Activated CD4-positive, alpha-beta memory T cell treated with anti-CD3 and anti-CD28 coated beads for 36 hours (primary cell): ENCODE measurements at places on chromosomes 11 and 22.
A peak's percentile ranks its signal among the peaks of the same experiment; 100 is the strongest.

DNA sequence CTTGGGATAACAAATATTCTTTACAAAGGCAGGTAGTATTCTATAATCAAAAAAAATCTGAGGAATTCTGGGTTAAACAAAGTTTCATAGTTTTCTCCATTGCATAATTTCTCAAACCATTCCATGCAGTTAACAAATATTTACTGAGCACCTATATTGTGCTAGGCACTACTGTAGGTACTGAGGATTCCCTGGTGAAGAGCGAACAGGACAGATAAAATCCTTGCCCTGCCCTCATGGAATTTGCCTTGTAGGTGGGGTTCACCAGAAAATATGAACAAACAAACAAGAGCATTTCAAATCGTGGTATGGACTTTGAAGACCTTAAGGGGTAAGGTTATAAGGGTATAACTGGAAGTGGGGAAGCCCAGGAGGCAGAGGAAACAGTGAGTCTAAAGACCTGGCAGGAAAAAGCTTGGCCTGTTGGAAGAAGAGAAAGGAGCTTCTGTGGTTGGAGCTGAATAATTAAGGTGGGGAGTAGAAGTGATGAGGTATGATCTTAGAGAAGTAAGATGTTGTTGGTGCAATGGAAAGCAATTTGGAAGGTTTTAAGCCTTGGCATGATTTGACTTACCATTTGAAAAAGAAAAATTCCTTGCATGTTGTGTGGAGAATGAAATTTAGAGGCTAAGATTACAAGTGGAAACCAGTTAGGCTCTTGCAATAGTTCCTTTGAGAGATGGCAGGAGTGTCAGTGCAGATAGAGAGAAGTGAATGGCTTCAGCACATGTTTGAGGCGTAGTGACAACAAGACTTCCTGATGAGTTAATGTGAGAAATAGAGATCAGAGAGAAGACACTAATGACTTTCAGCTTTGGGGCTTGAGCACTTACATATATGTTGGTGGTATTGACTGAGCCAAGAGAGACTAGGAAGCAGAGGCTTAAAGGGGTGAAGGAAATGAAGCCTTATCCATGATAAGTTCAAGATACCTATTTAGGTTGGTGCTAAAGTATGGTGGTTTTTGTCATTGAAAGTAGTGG is 55.7 kb upstream of the PICALM start:
- H3K36me3 ChIP-seq = no peaks in the 10 kb centered on the region
- no peak for DNase-seq
- H3K4me1 ChIP-seq = peaks cover 16% of the 10 kb centered on the region
- peaks cover 2% of the 10 kb centered on the region for H3K27me3 ChIP-seq
- no peak overlapping the region for H3K4me3 ChIP-seq
- H3K27ac ChIP-seq = no peak overlapping the region

- H3K4me3 ChIP-seq = no peak overlapping the region
- H3K36me3 ChIP-seq = no peaks in the 10 kb centered on the region
- no peak for DNase-seq
- no peak overlapping the region for H3K27ac ChIP-seq
Observed at GRCh38 chr11:69948256-69949141, 129.3 kb upstream of the FGF3 start.

DNA sequence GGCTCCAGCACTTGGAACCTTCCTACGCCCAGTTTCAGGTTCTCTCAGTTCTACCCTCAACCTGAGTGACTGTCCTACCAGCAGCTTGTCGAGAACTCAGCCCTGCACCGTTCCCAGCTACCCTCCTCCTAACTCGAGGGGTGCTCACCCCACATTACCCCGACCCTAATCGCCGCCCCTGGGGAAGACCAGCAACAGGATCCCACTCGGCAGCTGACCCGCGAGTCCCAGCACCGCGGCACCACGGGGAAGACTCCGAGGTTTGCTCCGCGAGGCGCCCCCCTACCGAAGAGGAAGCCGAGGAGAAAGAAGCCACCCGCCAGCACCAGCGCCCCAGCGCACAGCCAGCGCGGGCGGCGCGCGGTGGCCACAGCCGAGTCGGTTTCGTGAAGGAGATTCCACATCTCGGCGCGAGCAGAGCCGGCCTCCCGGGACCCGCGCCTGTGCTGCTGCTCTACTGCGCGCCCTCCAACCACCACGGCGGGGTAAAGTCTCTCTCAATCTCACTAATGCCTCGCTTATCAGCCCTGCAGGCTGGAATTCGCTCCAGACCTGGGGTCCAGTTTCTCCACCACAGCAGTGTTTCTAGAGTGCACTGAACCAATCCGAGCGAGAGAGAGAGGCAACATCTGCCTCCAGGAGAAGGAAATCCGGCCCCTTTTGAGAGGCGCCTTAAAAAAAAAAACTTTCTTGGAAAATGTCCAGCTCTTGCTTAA is at the start of gene FOLH1:
FOLH1 (minus strand) TSS at position 597 of the 716 bp plus-strand sequence; CDS start at position 404, 193 bp downstream.
- peaks cover 9% of the 10 kb centered on the region for H3K27me3 ChIP-seq
- no peak for DNase-seq
- no peaks in the 10 kb centered on the region for H3K36me3 ChIP-seq
- no peaks in the 10 kb centered on the region for H3K4me1 ChIP-seq
- H3K4me3 ChIP-seq = no peak within 1 kb of the TSS
- H3K27ac ChIP-seq = no peak within 1 kb of the TSS

DNA sequence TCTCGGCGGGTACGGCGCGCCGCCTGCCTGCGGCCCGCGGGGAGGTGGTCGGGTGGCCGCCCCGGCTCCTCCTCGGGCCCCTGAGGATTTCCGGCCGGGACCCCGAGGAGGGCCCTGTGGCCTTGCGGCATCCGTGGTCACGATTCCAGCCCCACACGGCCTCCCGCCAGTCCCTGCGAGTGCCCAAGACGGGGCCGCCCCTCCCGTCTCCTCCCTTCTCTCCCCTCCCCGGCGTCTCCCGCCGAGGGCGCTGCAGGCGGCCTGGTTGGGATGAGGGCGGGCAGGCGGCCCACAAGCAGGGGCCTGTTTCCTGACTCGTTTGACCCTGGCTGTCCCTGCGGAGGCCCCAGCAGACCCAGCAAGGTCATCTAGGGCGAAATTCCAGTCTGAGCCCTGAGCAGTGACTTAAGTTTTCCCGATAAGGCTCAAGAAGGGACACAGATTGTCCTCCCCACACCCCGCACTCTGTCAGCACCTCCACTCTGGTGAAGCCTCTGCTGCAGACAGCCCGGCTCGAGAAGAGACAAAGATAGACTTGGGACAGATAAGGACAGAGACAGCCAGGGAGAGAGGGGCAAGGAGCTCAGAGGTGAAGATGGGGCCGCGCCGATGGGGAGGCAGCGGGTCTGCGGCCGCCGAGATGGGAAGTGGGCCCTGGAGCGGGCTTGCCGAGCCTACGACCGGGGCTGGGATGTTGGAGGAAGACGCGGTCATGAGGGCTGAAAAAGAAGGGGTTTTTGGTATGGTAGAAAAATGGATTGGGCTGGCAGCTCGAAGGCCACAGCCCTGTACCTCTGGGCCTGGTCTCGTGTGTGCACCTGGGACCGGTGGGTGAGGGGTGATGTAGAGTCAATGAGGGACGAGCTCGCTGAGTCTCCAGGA is 95.0 kb downstream of the SWAP70 start:
- H3K27me3 ChIP-seq = no peaks in the 10 kb centered on the region
- peak overlapping the region; percentile 95 for H3K27ac ChIP-seq
- peak; percentile 72 for DNase-seq
- H3K4me3 ChIP-seq = peak overlapping the region; percentile 82
- H3K36me3 ChIP-seq = no peaks in the 10 kb centered on the region
- H3K4me1 ChIP-seq = peaks cover 30% of the 10 kb centered on the region

DNA sequence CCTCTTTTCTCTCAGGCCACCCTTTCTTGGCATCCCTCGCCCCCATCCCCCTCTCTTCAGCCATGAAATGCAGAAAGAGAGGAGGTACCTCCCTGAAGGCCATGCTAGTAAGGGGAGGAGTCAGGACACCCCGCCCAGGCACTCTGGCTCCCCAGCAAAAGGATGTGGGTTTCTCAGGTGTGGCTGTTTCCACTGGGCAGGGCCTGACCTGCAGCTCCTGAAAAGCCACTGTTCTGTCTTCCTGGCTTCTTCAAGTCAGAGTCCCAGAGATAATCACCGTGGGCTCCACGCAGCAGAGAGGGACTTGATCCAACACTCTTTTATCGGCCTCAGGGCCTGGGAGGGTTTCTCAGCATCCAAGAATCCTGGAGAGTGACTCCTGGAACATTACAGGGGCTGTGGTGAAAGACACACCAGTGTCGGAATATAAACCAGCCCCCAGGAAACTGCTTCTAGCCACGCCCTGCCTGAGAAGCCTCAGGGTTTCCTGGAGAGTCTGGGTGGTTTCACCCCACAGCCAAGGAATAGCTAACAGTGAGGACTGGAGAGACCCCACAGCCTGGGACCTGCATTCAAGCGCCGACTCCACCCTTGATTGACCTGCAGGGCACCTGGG is 45.7 kb upstream of the TSPAN18 start:
- no peaks in the 10 kb centered on the region for H3K36me3 ChIP-seq
- no peak overlapping the region for H3K4me3 ChIP-seq
- DNase-seq = peak; percentile 83
- H3K27me3 ChIP-seq = no peaks in the 10 kb centered on the region

DNA sequence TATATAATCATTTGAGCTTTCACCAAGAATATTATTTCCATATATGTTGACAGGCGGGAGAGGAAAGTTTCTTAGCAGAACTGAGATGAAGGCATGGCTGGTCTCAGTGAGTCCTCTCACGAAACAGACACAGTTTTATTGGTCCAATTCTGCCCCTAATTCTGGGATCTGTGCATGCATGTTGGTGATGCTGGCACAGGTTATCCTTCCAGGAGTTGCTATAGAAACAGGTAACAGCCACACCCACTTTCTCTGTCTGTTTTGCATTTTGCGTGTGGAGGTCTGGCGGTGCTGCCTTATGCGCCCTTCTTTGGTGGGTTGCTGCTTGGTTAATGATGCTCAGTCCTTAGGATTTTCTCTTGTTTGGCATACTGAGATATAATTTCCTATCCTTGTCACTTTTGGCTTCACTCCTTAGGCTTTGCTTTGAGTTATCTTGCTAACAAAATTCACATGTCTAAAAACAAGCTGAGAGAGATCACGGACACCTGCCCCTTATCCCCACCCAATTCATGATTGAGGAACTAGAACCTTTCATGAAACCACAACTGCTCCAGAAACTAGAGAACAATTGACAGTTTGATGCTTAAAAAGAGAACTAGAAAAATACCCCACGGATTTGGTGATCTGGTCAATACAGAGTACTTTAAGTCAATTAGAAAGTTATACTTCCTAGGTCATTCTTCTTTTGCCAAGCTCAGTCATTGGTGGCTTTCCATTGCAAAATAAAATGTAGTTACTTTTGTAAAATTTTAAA is 189.3 kb downstream of the FAT3 start:
- no peak for DNase-seq
- no peak overlapping the region for H3K4me3 ChIP-seq
- no peaks in the 10 kb centered on the region for H3K36me3 ChIP-seq
- no peaks in the 10 kb centered on the region for H3K27me3 ChIP-seq
- no peak overlapping the region for H3K27ac ChIP-seq
- H3K4me1 ChIP-seq = no peaks in the 10 kb centered on the region

DNA sequence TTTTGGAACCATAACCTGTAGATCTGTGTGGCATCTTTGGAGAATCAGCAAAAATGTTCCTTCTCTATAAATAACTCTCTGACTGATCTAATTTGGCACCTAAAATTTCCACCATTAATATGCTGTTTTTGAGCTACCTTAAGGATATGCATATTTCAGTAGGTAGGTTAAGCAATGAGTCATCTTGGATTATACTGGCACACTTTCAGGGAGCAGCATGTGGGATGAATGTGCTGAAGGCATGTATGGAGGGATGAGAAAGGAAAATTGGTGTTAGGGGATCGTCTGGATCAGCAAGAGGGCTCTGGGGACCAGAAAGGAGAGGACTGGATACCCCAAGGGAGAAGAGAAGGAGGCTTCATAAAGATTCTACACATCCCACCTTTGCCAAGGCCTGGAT is 44.6 kb upstream of the ELF5 start:
- no peaks in the 10 kb centered on the region for H3K4me1 ChIP-seq
- H3K27me3 ChIP-seq = peaks cover 32% of the 10 kb centered on the region
- H3K27ac ChIP-seq = no peak overlapping the region

DNA sequence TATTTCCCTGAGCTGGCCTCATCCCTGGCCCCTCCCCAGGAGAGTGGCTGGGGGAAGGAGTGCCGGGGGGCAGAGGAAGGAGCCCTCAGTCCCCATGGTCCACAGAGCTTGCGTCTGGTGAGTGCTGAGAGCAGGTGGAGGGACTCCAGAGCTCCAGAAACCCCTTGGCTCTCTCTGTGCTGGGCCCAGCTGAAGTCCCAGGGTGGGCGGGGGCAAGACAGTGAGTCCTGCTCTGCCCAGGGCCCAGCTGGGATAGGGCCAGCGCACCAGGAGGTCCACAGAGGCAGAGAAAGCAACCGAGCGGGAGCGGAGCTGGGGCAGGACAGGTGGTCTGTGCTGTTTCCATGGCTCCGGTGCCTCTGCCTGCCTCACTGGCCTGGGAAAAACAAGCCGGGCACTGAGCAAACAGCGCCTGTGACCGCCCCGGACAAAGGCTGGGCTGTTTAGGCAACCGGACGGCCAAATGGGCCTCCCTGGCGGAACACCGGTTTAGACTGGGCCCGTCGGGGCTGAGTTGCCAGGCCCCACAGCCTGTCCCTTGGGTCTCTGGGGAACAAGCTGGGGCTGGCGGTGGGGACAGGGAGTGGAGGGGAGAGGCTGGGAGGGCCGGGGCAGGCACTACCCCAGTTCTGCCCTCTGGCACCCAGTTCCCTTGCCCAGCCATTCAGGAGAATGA is 34.1 kb upstream of the WNT7B start:
- no peak overlapping the region for H3K27ac ChIP-seq
- peaks cover 11% of the 10 kb centered on the region for H3K4me1 ChIP-seq
- DNase-seq = no peak

- H3K4me3 ChIP-seq = no peak overlapping the region
- H3K27me3 ChIP-seq = peaks cover 2% of the 10 kb centered on the region
- H3K36me3 ChIP-seq = no peaks in the 10 kb centered on the region
- H3K27ac ChIP-seq = no peak overlapping the region
- H3K4me1 ChIP-seq = no peaks in the 10 kb centered on the region
Observed at GRCh38 chr11:1372660-1373059, 17.1 kb upstream of the BRSK2 start.

DNA sequence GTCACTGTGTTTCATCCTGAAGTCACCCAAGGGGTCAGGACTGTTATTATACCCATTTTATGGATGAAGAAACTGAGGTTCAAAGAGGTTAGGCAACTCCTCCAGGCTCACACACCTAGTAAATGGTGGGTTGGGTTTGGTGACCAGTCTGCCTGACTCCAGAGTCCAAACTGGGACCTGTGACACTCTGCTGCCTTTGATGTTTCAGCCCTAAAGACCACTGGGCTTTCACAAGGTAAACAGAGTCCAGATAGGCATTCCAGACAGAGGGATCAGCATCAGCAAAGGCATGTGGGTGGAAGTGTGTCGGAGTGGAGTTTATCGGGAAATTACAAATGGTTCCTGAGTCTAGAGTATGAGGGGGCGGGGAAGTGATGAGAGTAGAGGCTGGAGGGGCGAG is 38.5 kb downstream of the MICAL2 start:
- H3K4me1 ChIP-seq = peaks cover 71% of the 10 kb centered on the region
- DNase-seq = no peak
- peak overlapping the region; percentile 93 for H3K27ac ChIP-seq
- no peak overlapping the region for H3K4me3 ChIP-seq
- no peaks in the 10 kb centered on the region for H3K27me3 ChIP-seq
- peaks cover 15% of the 10 kb centered on the region for H3K36me3 ChIP-seq

- peaks cover 10% of the 10 kb centered on the region for H3K4me1 ChIP-seq
- H3K27me3 ChIP-seq = peaks cover 17% of the 10 kb centered on the region
- no peaks in the 10 kb centered on the region for H3K36me3 ChIP-seq
Observed at GRCh38 chr11:120183701-120184141, 27.1 kb upstream of the OAF start.
